ENCODE measurements at places on chromosomes 12 and 14. TPM values are rescaled to one million over a fixed set of nuclear protein-coding genes. Genes with fewer than 3 reads are reported as not detected.
A peak's percentile ranks its signal among the peaks of the same experiment; 100 is the strongest.

Gene P2RX2
- total RNA-seq: 4.1 TPM

Gene ISCU
- total RNA-seq: 48.4 TPM

DNA sequence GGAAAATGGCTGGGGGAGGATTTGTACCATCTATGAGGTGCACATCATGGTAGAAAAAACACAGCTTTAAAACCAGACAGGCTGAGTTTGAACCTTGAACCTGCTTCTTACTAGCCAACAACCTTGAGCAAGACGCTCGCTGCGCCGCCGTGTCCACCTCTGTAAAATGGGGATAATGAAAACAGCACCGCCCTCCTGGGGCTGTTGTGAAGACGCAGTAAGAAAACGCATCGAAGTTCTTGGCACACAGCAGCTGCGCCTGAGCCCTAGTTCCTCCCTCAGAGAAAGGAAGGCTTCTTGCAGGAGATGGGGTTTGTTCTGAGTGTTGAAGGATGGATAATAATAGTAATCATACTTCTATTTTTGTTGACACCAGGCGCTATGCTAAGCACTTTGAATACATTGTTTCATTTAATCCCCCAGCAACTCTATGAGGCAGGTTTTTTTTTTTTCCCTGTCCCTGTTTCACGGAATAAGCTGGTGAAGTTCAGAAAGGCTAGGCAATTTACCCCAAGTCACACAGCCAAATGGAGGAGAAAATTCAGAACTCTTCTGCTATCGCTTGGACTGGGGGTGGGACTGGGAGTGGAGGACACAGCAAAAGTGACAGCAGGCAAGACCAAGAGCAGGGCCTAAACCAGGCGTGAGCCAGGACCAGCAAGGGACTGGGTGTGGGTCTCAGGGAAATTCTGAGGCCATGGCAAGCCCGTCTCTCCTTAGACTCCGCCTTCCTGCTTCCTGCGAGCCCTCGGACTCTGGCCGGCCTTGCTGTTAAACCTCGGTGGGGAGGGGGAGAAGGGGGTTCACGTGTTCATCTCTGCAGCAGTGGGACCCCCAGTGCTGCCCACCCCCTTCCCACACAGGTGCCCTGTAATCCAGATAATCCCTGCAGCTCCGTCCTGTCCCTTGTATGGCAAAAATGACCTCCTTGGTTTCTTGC lies 97.5 kb downstream of the LRRC74A start:
- peak overlapping the region; percentile 56 for H3K4me3 ChIP-seq
- peak overlapping the region; percentile 93 for H3K27ac ChIP-seq
- H3K36me3 ChIP-seq: no peaks in the 10 kb centered on the region
- DNase-seq: no peak
- peaks cover 18% of the 10 kb centered on the region for H3K27me3 ChIP-seq

DNA sequence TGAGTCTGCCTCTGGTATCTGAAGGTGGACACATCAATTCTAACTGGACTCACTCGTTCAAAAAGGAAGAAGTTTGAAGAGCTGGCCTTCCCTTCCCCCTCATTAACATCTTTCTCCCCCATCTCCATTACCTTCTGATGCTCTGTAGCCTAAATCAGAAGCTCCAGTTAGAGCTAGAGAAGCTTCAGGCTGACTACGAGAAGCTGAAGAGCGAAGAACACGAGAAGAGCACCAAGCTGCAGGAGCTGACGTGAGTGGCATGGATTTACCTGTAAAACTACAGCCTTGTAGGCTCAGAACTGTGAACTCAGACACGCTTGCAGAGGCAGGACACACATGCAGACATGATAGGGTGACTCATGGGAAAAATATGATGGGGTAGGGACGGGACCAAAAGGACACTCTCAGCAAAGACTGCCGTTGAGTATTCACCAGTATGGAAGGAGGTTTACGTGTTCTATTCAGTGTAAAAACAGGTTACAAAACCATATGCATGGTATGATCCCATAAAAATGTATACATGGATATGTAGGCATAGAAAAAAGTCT lies 14.3 kb upstream of the PIP4K2C start:
- no peaks in the 10 kb centered on the region for H3K4me1 ChIP-seq
- H3K27ac ChIP-seq: no peak overlapping the region
- H3K27me3 ChIP-seq: peaks cover 13% of the 10 kb centered on the region
- no peak overlapping the region for H3K4me3 ChIP-seq

DNA sequence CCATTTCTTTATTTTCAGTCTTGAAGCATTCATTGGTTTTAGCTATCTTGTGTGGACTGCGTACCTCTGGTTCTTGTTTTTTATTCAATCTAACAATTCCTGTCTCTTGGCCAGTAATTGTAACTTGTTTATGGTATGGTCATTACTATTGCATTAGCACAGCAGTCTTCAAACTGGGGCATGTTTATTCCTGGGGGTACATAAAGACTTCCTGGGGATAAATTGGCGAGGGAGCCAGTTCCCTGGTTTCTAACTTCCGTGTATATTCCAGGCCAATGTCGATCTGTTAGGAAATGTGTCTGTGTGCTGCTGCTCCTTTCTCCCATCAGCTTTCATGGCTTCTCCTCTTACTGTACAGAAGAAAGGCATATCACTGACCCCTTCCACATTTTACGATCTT lies 13.7 kb upstream of the EVL start:
- H3K36me3 ChIP-seq: no peaks in the 10 kb centered on the region
- no peak for DNase-seq
- peaks cover 10% of the 10 kb centered on the region for H3K4me1 ChIP-seq
- no peak overlapping the region for H3K4me3 ChIP-seq
- peaks cover 5% of the 10 kb centered on the region for H3K27me3 ChIP-seq

DNA sequence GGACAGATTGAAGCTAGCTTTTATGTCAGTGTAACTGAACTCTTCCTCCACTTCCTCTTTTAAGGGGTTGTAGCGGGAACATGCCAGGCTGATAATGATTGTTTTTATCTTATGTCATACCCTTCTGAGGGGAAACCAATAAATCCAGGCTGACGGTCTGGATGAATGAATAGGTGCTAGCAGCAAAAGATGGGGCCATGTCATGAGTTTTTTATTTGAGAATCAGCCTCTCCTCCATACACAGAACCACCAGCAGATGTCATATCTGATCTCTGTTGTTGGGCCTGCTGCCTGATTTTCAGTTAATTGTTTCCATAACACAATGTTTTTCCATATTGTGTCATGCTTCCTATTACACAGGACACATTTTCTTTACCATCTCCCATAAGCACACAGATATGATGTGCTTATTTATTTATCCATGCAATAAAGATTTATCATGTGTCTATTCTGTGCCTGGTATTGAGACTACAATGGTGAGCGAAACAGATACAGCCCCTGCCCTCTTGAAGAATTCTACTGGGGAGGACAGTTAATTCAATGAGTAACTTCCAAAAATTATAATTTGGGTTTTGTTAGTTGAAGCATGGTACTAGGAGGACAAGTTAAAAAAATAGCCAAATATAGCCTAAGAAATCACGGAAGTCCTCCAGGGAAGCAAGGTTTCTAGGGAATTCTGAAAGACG lies 33.6 kb upstream of the CRY1 start:
- DNase-seq: no peak
- peaks cover 5% of the 10 kb centered on the region for H3K27me3 ChIP-seq
- no peak overlapping the region for H3K27ac ChIP-seq
- no peaks in the 10 kb centered on the region for H3K36me3 ChIP-seq

DNA sequence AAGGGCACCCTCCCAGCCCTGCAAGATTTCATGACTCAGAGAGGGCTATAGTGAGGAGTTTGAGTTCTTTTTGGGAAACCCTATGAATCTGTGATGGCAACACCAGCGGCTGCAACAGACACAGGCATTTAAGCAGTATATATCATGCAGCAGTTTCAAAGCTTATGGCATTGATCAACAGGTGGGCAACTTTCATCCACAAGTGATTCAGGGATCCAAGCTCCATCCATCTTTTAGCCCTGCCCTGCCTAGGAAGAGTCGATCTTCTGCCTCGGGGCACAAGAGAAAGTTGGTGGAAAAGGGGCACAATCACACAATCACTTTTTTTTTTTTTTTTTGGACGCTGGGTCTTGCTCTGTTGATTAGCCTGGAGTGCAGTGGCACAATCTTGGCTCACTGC lies 8.3 kb upstream of the FAM222A start:
- H3K36me3 ChIP-seq: no peaks in the 10 kb centered on the region
- no peak overlapping the region for H3K27ac ChIP-seq
- peaks cover 12% of the 10 kb centered on the region for H3K4me1 ChIP-seq
- peaks cover 7% of the 10 kb centered on the region for H3K27me3 ChIP-seq

DNA sequence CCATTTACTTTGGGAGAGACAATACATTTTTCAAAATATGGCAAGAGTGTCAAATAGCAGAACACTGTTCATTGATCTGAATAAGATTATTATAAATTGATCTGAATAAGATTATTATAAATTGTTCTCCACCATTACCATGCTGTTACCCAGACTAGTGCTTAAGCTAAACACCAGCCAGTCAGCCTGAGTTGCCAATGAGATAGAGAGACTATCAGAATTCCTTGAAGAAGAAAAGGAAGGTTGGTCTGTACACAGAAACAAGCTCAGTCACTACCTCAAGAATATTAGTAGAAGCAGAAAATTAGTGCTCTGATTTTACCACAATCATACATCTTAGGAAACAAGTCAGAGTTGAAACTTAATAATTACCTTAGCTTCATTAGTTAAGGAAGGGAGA lies 469.8 kb downstream of the FOXG1 start:
- peaks cover 20% of the 10 kb centered on the region for H3K4me1 ChIP-seq
- no peak overlapping the region for H3K4me3 ChIP-seq
- no peak overlapping the region for H3K27ac ChIP-seq

DNA sequence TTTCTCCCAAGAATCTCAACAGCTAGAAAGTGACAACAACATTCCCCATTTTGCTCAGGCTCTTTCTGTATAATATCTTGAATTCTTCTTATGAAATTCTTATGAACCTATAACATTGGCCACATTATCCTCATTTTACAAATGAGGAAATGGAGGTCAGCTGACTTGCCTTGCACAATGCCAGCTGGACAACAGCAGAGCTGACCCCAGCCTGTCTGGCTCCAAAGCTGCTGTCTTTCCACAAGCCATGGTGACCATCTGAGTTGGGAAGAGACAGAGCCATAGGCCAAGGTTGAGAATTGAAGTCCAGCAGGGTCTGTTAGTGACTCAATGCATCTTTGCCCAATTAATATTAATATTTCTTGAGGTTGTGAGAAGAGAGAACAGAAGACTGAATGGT lies 87.3 kb downstream of the KSR2 start:
- no peaks in the 10 kb centered on the region for H3K36me3 ChIP-seq
- H3K27ac ChIP-seq: no peak overlapping the region
- no peak for DNase-seq
- H3K4me3 ChIP-seq: no peak overlapping the region
- no peaks in the 10 kb centered on the region for H3K4me1 ChIP-seq
- peaks cover 2% of the 10 kb centered on the region for H3K27me3 ChIP-seq

DNA sequence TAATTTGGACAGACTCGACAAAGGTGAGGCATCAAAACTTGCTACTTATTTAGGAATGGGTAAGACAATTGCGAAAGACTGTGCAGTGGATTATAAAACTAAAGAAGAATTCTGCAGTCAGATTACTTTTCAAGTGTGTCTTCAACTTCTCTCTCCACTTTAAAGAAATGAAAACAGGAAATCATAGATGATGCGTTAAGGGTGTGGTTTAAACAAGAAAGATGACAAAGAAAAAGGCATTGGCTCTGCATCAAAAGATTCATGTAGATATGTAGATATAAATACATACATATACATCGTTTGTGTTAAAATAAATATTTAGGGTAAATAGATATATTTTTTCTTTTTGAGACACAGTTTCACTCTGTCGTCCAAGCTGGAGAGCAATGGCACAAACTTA lies 74.6 kb upstream of the PARP11 start:
- H3K4me1 ChIP-seq: peaks cover 6% of the 10 kb centered on the region
- no peaks in the 10 kb centered on the region for H3K36me3 ChIP-seq
- no peak overlapping the region for H3K4me3 ChIP-seq
- no peak for DNase-seq
- no peak overlapping the region for H3K27ac ChIP-seq
- no peaks in the 10 kb centered on the region for H3K27me3 ChIP-seq

DNA sequence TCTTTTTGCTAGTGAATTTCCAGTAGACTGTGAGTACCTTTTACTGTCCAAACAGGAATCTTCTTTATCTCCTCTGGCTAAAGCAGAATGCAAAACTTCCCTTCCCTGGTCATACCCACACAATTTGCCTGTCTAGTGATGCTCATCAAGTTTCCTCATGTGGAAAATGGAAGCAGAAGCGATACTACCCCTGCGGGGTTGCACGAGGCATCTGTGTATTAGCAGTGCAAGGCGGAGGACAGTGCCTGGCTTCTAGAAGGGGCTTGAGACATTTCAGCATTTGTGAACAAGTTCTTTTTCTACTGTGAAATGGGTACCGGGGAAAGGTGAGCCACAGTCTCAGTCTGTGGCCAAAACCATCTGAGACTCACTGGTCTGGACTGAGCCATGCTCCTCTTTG lies 340.9 kb downstream of the AACS start:
- H3K4me1 ChIP-seq: no peaks in the 10 kb centered on the region
- H3K27me3 ChIP-seq: peaks cover 2% of the 10 kb centered on the region
- no peak for DNase-seq
- no peak overlapping the region for H3K4me3 ChIP-seq
- no peak overlapping the region for H3K27ac ChIP-seq
- H3K36me3 ChIP-seq: peaks cover 8% of the 10 kb centered on the region

DNA sequence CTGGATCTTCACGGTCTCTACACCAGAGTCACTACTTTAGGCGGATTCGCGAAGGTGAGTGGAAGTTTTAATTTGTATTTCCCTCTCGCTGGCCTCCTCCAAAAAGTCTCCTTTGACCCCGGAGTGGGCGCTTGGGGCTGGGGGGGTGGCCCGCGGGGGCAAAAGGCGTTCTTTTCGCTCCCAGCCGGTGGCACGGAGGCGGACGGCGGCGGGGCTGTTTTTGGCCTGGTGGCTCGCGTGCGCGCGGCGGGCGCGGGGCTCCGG lies 510 bp downstream of the ARID2 start:
- H3K4me1 ChIP-seq: peaks cover 16% of the 10 kb centered on the region
- peak overlapping the region; percentile 92 for H3K4me3 ChIP-seq
- peak; percentile 38 for DNase-seq
- H3K27ac ChIP-seq: peak overlapping the region; percentile 97
- H3K27me3 ChIP-seq: peaks cover 10% of the 10 kb centered on the region
- no peaks in the 10 kb centered on the region for H3K36me3 ChIP-seq

Gene KCNJ8
- total RNA-seq: 0.66 TPM

- H3K36me3 ChIP-seq: no peaks in the 10 kb centered on the region
- H3K4me1 ChIP-seq: no peaks in the 10 kb centered on the region
- no peak for DNase-seq
- H3K4me3 ChIP-seq: no peak overlapping the region
- H3K27ac ChIP-seq: no peak overlapping the region
- no peaks in the 10 kb centered on the region for H3K27me3 ChIP-seq
Measured at GRCh38 chr12:103671367-103671766, 84.3 kb downstream of the STAB2 start.

Gene RTN1
- total RNA-seq: 518 TPM

Gene KLHL28
- total RNA-seq: 25.4 TPM

DNA sequence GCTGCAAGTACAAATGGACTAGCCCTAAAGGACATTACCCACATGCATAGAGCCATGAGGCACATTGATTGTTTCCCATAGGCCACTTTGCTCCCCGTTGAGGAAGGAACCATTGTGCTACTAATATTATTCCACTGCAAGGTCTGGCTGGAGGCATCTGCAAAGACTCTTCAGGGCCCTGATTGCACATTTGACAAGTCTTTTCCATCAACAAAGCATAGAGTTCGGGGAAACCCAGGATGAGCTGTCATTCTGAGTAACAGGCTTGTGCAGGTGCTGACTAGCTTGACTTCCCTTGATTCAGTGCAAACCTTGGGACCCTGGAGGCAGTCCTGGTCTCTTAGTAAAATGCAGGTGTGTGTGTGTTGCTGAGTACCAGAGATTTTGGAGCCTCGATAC lies 73.8 kb downstream of the SUSD6 start:
- no peaks in the 10 kb centered on the region for H3K36me3 ChIP-seq
- peaks cover 21% of the 10 kb centered on the region for H3K27me3 ChIP-seq
- H3K27ac ChIP-seq: peak overlapping the region; percentile 92
- DNase-seq: no peak
- no peak overlapping the region for H3K4me3 ChIP-seq

Gene NOPCHAP1
- total RNA-seq: 19.3 TPM

Gene FOXA1
- total RNA-seq: not detected

Gene OASL
- total RNA-seq: not detected
